ENCODE measurements at places on chromosomes 12 and 14. TPM values are rescaled to one million over a fixed set of nuclear protein-coding genes. Genes with fewer than 3 reads are reported as not detected.

GRCh38 chr12:24379861-24380521 lies 430.5 kb upstream of the SOX5 start:
- no peak for DNase-seq

AMDHD1 gene
- total RNA-seq: 4.6 TPM

DNA sequence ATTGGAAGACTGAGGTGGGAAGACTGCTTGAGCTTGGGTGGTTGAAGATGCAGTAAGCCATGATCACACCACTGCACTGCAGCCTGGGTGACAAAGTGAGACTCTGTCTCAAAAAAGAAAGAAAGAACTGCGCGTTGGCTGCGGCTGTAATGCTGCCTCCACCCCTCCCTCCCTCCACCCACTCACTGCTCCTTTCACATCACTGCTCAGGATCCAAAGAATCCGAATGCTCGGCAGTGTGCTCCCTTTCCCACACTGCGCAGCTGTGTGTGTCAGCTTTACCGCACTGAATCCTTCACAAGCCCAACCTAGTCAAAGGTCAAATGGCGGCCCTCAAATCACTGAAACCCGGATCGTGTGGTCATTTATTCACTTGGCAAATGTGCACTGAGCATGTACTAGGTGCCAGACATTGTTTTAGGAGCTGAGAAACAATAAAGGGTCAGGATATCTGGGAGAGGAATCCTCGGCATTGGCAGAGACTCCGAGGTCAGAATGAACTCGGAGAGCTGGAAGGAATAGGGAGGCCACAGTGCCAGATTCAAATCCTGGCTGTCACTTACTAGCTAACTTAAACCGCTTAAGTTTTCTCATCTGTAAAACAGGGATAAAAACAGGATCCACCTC lies 11.5 kb upstream of the TDRD9 start:
- no peak for DNase-seq

DNA sequence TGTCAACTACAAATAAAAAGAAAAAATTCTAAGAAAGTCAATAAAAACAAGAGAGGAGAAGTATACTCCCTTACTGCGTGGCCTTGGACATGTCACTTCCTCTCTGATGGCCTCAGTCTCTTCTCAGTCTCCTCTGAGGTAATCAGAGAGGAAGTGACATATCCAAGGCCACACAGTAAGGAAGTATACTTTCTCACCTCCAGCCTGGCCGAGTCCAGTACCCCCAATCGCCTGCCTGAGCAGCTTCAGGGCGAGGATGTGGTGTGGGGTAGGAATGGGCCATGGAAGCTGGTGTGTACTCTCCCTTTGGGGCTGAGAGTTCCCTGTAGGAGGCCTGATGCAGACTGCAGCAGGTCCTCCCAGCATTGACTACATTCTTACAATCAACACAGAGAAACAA lies 15.8 kb downstream of the VDR start:
- no peak for DNase-seq

GRCh38 chr14:62329427-62329826 lies 567.2 kb downstream of the SNAPC1 start:
- no peak for DNase-seq

DNA sequence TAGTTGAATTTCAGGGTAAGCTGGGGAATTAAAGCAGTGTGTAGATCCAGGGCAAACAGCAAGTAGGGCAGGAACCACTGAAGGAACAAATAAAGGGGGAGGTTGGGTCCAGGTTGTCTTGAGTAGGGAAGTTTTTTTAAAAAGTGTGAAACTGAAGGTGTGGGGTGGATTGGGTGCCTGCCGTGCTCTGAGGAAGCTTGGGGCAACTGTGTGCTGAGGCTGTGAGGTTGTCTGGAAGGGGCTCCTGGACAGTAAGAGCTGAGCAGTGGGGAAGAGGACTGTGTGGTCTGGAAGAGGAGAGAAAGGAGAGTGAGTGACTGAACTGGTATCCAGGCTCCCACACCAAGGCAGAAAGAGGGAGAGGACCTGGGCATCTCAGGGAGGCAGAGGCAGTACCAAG lies 10.9 kb upstream of the GPR162 start:
- DNase-seq: no peak
